ENCODE measurements at places on chromosomes 1 and 21.
A peak's percentile ranks its signal among the peaks of the same experiment; 100 is the strongest.

GRCh38 chr1:116242741-116243140, 130.3 kb upstream of the ATP1A1 start:
- no peak for DNase-seq

DNA sequence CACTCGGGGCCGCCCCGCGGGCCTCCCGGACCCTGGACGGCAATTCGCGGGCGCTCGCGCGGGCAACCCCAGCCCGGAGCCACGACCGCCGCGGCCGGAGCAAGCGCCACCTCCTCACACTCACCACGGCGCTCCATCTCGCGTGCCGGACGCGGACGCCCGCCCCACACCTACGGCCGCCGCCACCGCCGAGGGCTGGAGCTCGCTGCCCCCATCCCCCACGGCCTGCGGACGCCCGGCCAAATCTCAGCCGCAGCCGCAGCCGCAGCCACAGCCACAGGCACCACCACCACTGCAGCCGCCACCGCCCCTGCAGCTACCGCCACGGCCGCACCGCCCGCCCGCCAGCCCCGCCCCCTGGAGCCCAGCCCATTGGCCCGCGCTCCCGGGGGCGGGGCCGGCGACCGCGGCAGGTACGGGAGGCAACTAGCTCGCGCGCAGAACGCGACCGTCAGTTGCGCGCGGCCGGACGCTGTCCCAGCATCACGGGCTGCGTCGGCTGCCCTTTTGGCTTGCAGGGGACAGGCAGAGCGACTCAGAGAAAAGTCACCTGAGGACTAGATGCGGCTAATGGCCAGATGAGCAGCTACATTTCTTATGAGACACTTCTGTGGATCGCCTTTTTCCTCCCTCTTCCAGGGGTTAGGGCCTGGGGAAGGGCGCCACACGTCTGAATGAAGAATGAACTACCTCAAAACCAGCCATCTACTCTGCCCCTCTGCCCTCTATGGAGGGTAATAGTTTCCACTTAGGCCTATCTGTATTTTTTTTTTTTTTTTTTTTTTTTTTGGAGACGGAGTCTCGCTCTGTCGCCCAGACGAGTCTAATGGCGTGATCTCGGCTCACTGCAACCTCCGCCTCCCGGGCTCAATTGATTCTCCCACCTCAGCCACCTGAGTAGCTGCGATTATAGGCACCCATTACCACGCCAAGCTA, at the start of gene ARHGAP29:
Gene ARHGAP29, minus strand, starts transcription at position 294 of the 936 bp plus-strand sequence. CDS start 5,973 bp downstream, outside the sequence.
- DNase-seq = no peak

- DNase-seq = peak; percentile 63
Observed at GRCh38 chr1:71049951-71050598, 2.5 kb upstream of the PTGER3 start.

DNA sequence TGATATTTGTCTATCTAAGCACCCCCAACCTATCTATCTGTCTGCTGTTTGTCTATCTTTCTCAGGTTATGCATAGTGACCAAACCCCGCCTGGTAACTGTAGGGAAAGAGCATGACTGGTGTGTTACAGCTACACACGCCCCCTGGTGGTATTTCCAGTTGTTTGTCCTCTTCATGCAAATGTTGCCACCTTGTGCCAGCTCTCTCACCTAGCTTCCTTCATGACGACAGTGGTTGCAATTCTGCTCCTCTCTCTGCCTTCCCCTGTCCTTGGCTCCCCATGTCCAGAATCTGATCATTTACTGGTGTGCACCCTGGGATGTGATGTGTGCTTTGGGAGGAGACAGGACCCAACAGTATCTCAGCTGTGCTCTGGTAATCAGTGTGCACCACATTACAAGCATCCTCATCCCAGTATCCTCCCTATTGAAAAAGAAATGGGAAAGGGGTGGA, 8.1 kb upstream of the INKA2 start:
- no peak for DNase-seq

GRCh38 chr1:109793486-109794318, 30.0 kb upstream of the EPS8L3 start:
- DNase-seq = no peak

GRCh38 chr1:151511636-151512215, 539 bp downstream of the CGN start:
- no peak for DNase-seq

DNA sequence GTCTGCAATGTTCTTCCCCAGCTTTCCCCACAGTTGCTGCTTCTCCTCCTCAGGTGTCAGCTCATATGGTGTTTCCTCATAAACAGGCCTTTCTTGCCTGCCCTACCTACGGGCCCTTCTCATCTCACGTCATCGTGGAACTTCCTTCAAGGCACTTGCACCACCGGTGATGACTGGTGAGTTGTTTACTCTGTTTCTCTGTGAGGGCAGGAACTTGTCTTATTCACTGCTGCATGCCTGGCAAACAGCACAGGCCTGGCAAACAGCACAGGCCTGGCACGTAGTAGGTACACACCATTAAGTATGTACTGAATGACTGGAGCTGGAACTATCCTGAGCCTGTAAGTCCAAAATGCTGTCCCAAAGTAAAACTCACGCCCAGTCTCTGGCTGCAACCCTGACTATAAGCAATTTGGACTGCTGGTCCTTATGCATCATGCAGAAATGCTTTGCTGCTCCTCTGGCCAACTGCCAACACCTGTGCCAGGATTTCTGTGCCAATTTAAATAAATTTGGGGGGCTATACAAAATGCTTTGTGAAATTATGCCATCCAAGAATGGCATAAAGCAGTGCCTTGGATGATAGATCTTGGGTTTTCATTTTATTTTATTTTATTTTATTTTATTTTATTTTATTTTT, 25.7 kb downstream of the STK40 start:
- no peak for DNase-seq

DNA sequence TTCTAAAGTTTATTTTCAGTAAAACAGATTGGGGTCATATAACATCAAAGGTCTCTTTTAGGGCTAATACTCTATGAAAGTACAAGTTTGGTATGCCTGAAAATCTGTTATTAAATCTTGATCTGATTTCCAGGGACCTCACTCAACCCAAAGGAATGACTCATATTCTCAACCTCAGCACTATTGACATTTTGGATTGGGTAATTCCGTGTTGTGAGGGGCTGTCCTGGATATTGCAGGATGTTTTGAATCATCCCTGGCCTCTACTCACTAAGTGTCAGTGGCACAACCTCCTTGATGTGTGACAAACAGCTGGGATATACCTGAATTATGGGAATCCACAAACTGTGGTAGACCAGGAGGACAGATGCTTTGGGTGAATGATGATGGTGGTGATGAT, 51.5 kb upstream of the CYP2J2 start:
- DNase-seq = no peak

DNA sequence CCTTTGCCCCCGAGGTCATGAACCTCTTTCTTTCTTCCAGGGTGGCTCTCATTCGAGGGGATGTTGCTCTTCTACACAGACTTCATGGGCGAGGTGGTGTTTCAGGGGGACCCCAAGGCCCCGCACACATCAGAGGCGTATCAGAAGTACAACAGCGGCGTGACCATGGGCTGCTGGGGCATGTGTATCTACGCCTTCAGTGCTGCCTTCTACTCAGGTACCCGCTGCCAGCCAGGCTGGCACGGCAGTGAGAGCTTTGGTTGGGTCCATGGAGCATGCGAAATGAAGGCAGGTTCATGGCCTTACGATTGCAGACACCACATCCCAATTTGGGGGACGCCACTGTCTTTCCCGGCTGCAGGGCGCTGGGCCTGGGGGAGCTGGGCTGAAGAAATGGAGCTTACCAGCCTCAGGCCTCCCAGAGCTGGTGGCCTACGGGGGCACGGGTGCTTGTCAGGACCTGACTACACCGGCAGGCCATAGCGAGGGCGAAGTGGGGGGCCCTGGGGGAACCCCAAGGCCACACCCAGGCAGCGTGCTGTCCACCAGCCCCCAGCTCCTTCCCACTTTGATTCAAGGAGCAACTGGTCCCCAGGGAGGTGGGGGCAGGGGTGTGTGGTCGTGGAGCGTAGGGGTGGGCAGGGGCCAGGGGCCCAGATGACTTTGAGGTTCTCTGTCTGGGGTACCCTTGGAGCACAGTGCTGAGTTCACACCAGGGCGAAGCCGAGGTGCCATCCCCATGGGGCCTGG, 20.0 kb downstream of the SLC45A1 start:
- no peak for DNase-seq

- no peak for DNase-seq
Observed at GRCh38 chr1:86305731-86306130, 90.4 kb downstream of the ODF2L start.

DNA sequence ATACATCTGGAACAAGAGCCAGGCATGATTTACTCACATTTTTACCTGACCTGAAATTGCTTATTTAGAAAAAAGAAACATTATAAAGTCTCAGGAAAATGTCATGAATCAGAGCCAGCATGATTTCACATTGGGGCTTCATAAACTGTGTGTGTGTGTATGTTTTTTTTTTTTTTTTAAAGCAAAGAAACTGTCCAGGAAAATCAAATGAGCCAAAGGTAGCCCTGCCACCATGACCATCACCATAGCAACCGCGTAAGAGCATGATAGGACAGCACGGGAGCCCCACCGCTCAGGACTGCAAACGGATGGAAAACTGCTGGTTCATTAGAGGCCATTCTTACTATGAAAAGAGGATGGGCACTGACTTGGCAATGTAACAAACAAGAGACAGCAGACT, 139.2 kb downstream of the NTMT2 start:
- DNase-seq = no peak

GRCh38 chr1:185300152-185300551, 16.9 kb downstream of the IVNS1ABP start:
- DNase-seq = no peak

DNA sequence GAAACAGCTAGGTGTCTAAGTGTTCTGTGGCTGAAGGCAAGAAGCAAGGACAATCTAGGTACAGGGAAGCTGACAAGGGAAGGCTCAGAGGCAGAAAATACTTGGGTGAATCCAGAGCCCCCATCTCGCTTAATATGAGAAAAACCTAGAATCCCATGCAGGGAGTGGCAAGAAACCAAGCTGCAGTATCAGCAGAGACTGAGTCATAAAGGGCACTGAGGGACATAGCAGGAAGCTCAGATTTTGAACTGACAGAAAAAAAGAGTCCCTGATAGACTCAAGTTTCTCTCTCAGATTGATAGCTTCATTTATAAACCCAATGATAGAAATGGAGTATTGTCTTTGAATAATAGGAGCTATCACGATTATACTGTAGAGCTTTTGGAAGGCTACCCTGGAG, 77.3 kb upstream of the KCNJ15 start:
- DNase-seq = no peak

DNA sequence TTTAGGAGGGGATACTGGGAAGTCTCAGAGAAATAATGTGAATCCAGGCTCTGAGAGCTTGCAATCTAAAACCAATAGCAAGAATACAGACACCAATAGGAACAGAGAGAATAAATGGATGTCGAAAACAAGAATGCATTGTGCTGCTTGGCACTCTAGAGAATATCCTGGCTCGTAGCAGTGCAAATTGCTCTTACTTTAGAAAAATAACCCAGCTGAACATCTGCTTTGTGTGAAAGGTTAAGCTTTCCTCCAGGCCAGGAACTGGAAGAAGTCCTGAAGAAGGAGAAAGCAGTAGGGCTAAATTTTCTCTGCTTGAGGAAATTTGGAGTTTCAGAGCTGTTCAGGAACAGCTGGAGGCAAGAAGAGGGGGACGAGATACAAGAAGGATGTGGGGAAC, 382.3 kb downstream of the HHIPL2 start:
- no peak for DNase-seq

GRCh38 chr1:27979151-27979858, 19.5 kb downstream of the XKR8 start:
- DNase-seq = no peak

- no peak for DNase-seq
Observed at GRCh38 chr1:116131866-116132605, 20.8 kb downstream of the MAB21L3 start.

DNA sequence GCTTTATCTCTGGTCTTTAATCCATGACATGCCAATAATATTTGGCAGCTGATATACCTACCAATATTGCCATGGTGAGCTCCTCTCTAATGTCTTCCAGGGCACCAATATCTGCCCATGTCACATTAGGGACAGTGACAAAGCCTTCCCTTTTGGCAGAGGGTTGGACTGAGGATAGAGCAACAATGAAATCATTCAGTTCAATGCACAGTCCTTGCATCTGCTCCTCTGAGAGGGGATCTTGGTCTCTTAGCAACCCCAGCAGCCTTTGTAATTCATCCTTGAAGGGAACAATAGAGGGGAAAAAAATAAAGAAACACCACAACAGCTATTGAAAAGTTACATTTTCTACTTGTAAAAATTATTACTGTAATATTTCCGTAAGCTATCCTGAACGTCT, 42.3 kb downstream of the NVL start:
- DNase-seq = no peak

GRCh38 chr1:202805886-202806844, 2.1 kb downstream of the KDM5B start:
- DNase-seq = no peak

- no peak for DNase-seq
Observed at GRCh38 chr1:211099393-211099792, 34.6 kb downstream of the KCNH1 start.

DNA sequence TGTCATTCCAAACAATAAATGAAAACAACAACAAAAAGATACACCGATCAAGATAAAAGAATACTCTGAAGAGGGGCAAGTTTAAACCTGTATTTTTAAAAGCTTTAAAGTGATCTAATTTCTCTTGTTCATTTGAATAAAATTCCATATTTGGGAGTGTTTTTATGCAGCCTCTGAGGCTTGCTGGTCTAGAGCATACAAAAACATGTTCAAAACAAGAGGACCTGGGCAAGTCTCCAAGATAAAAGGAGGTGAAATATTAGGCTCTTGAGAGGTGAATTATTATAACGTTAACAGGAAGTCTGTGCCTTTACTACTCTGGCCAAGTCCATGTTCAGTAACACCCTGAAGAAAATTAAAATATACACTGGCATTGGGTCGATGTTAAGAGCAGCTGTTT, 20.1 kb downstream of the URB1 start:
- DNase-seq = no peak

DNA sequence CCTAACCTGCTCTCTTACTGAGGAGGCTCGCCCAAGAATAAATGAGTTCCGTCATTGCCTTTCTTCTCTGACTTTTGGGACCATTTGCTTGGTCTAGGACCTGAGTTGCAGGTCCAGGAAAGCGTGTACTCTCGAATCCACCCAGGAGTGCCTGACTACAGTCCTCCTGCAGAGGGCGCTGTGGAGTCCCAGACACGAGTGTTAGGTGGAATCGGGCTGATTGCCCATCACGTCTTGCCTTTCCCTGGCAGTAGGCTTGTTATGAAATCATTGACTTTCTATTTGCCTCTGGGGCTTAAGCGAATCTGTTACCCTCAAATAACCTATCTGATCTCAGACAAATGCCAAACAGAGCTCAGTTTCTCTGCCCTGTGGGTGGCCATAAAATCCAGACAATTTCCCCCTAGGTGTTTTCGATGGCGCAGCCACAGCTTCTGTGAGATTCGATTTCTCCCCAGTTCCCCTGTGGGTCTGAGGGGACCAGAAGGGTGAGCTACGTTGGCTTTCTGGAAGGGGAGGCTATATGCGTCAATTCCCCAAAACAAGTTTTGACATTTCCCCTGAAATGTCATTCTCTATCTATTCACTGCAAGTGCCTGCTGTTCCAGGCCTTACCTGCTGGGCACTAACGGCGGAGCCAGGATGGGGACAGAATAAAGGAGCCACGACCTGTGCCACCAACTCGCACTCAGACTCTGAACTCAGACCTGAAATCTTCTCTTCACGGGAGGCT, at the start of gene IL20:
Gene IL20, plus strand, starts transcription at position 685 of the 733 bp plus-strand sequence. CDS start 230 bp downstream, outside the sequence.
- DNase-seq = peak; percentile 16

Data from left renal pelvis (tissue), 4 donors.